ENCODE measurements at places on chromosomes 16 and 17.

- no peak for DNase-seq
These were observed 862 bp upstream of the GDE1 start for GRCh38 chr16:19522760-19523159.

GRCh38 chr17:17275971-17276370 is 5.1 kb downstream of the COPS3 start:
- DNase-seq = no peak

- no peak for DNase-seq
These were observed 32.9 kb downstream of the BAHCC1 start for GRCh38 chr17:81428121-81428515.

- DNase-seq = peak; percentile 100
These were observed 63.5 kb upstream of the PVALEF start for GRCh38 chr17:81101614-81102306.

DNA sequence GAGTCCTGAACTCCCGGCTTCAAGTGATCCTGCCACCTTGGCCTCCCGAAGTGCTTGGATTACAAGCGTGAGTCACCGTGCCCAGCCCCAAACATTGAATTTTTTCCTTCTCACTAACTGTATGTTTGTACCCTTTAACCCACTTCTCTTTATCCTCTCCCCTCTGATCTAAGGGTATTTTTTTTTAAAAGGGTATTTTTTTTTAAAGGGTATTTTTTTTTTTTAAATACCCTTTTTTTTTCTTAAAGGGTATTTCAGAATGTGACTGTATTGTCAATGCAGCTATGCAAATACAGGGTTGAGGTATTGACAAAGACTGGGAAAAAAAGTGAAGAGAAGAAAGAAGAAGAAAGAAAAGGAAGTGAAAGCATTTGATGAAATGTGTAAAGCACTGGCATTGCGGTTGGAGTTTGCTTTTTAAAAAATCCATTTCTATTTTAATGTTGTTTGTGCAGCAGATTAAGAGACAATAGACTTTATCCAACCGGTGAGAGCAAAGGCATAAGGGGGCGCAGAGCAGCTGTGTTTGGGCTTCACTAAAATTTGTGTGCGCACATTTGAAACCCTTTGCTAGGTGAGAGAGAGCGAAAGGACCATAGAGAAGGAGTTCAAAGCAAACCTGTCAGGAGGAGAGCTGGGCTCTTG is 42.4 kb downstream of the SYT17 start:
- no peak for DNase-seq

- no peak for DNase-seq
These were observed 9.1 kb upstream of the PPP1R1B start for GRCh38 chr17:39617446-39618245.

GRCh38 chr16:31179219-31179746 is 656 bp upstream of the FUS start:
- no peak for DNase-seq

GRCh38 chr16:71383054-71383773 is 24.7 kb downstream of the CALB2 start:
- DNase-seq = no peak

DNA sequence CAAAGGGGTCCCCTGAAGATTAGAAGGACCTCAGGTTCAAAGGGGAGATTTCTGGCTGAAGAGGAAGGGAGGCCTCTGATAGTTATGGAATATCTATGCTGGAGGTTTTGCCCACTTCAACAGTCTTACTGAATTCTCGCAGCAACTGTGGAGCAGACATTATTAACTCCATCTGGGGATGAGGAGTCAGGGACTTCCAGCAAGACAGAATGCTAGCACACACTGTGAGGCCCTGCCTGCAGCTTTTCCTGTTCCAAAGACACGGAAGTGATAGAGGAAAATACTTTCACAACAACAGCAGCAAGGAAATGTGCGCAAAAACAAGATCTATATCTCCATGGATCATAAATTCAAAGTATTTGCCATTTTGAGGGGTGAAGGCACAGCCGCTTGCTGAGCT is 72.8 kb downstream of the RPH3AL start:
- no peak for DNase-seq

- no peak for DNase-seq
These were observed 270.1 kb upstream of the TNRC6C start for GRCh38 chr17:77688369-77688768.

DNA sequence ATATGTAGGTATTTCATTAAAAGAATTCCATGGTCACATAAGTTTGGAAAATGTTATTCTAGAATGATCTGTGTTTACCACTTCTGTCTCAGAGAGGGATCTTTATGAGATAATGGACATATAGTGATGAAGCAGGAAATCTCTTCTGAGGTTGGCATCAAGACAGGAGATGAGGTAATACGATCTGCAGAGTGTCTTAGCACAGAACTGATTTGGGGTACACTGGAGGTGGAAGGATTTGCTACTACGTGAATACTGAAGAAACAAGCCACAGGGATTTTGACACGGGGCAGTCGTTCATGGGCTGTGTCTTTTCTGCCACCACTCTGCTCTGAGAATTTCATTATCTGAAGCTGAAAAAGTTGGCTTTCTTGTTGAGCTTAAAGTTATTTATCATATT is 5.5 kb downstream of the CBFB start:
- DNase-seq = no peak

DNA sequence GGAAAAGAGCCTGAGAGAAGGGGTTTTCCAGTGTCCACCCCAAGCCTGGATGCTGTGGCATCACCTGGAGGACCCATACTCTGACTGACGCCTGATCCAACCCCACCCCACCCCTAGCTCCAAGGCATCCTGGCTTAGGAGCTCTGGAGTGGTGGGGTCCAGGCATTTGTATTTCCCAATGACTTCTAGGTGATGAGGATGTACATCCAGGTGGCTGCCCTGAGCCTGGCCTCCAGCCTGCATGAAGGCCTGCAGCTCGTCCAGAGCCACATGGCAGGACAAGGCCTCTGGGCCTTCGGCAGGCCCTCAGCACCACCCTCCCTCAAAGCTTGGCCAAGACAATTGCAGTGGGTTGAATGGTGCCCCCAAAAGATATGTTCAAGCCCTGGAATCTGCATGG is 347.5 kb downstream of the C16orf95 start:
- no peak for DNase-seq

DNA sequence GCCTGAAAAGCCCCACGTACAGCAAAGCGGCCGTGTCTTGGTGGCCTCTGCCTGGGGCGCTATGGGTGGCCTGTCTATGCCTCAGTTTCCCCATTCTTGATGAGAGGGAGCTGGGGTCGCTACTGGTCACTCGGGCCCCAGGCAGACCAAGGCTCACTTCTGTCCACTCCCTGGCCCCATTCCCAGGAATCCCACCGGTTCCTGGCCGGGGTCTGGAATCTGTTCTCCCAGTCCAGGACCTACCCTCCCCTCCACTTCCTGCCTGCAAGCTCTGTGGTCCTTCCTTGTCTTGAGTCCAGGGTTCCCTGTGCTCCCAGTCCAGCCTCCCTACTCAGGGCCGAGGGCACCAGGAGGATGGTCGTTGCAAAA is 24.5 kb downstream of the METRNL start:
- DNase-seq = no peak

GRCh38 chr17:75551266-75551665 is 25.8 kb downstream of the LLGL2 start:
- DNase-seq = no peak

- DNase-seq = no peak
These were observed 35.5 kb downstream of the C16orf78 start for GRCh38 chr16:49409121-49409520.

- DNase-seq = no peak
These were observed 11.1 kb downstream of the BAHCC1 start for GRCh38 chr17:81406117-81406953.

Data from HuH-7 (cell line).